ENCODE measurements at places on chromosomes 1 and 21. TPM values are rescaled to one million over a fixed set of nuclear protein-coding genes. Genes with fewer than 3 reads are reported as not detected.

OLFML2B gene
- 0.49 TPM for total RNA-seq

SKI gene
- 25.1 TPM for total RNA-seq

ELF3 gene
- total RNA-seq: 109 TPM

FAM72C gene
- total RNA-seq: 3.6 TPM

TRAF3IP3 gene
- not detected for total RNA-seq

PTGFR gene
- total RNA-seq: not detected

PTCH2 gene
- 0.23 TPM for total RNA-seq

NR1I3 gene
- total RNA-seq: not detected

IFI16 gene
- total RNA-seq: 3.0 TPM

TCEA3 gene
- total RNA-seq: 0.70 TPM

CNR2 gene
- total RNA-seq: 0.01 TPM

MTMR11 gene
- 6.1 TPM for total RNA-seq

NBPF6 gene
- not detected for total RNA-seq

C1orf226 gene
- total RNA-seq: 0.84 TPM

REN gene
- not detected for total RNA-seq

NPL gene
- total RNA-seq: 0.63 TPM

ABCA4 gene
- 0.09 TPM for total RNA-seq

SNX7 gene
- 26.4 TPM for total RNA-seq

S100A5 gene
- 1.1 TPM for total RNA-seq

IFFO2 gene
- total RNA-seq: 6.8 TPM

CRYAA gene
- not detected for total RNA-seq

FCRL2 gene
- not detected for total RNA-seq

CHI3L1 gene
- not detected for total RNA-seq

SMAP2 gene
- 9.2 TPM for total RNA-seq

CLEC20A gene
- not detected for total RNA-seq

ALX3 gene
- total RNA-seq: not detected

CIART gene
- total RNA-seq: 2.7 TPM

CNKSR1 gene
- 0.11 TPM for total RNA-seq

OR2L5 gene
- not detected for total RNA-seq

ARHGAP30 gene
- total RNA-seq: 0.09 TPM

ANKRD45 gene
- total RNA-seq: 0.15 TPM

CYYR1 gene
- total RNA-seq: not detected

ZNF648 gene
- total RNA-seq: not detected

PLXNA2 gene
- total RNA-seq: 3.8 TPM

C1orf87 gene
- total RNA-seq: not detected

TRIM46 gene
- 2.0 TPM for total RNA-seq

IFNLR1 gene
- 1.1 TPM for total RNA-seq

CCDC185 gene
- total RNA-seq: 0.03 TPM

PLPPR5 gene
- not detected for total RNA-seq

PCSK9 gene
- total RNA-seq: 2.7 TPM

GABRD gene
- 0.66 TPM for total RNA-seq

CA6 gene
- total RNA-seq: not detected

MFSD2A gene
- total RNA-seq: 8.8 TPM

GOLT1A gene
- total RNA-seq: 3.3 TPM

CLCN6 gene
- 5.5 TPM for total RNA-seq

PLPP3 gene
- total RNA-seq: 25.0 TPM

FMN2 gene
- total RNA-seq: 3.2 TPM

Measured in A549 treated with AZD2906 at 1 μM for 4 hours (cell line).